ENCODE measurements at places on chromosomes 4 and X.

DNA sequence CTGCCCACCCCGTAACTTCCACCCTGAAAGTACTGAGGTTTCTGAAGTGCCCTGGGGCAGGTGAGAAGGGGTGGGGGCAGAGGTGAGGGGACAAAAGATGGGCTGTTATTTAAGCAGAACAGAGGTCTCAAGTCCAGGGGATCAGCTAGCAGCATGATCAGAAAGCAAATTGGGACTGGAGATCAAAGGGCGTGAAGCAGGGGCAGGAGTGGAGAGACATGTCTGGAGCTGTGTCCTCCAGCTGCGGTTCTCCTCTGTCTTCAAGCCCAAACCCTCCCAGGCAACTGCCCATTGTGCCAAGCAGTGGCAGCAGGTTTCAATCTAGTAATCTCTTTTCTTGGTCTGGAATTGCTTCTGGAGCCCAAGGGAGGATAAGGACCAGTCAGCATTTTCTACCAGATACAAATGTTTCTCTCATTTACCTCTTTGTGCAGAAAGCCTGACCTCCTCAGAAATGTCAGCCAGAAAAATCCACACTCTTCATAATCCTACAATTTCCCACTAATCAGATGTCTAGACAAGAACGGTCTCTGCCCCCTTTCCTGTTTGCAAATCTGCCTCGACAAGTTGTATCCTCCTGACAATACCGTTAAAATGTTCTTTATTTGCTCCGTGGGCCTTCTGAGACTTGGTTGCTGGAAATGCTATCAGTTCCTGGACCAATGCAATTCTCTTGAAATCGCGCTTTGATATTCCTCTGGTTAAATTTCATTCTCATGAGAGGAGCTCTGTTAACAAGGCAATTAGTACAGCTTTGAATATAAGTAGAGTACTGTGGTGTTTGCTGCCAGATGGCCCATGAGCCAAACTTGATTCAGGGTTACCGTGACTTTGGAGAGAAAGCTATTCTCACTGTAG, 23.2 kb upstream of the RASL11B start:
- DNase-seq: no peak

DNA sequence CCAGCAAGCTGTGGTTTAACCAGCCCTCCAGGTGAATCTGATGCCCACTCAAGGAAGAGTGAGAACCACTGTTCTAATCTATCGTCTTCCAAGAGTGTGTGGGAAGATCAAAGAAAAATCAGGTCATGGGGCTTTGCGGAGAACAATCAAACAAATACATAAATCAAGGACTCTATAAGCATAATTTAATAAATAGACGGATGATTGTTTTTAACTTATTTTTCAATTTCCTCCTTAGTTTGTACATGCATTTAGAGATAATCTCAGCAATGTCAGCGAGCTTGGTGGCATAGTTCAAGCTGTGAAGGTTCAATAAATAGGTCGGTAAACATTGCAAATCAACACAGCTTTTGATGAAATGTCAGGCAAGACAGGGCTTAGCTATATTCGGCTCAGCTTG, 84.9 kb downstream of the DMD start:
- DNase-seq: no peak

DNA sequence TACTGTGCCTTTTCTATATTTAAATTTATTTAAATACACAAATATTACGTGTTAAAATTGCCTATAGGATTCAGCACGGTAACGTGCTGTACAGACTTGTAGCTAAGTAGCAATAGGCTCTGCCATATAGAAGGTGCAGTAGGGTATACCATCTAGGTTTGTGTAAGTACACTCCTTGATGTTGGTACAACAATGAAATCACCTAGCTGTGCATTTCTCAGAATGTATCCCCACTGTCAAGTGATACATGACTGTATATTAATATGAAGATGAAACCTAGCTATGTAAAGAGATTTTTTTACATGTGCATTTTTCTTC, 431.2 kb downstream of the KCTD8 start:
- no peak for DNase-seq

- no peak for DNase-seq
Observed at GRCh38 chr4:95162867-95163266, 385.9 kb downstream of the UNC5C start.

- no peak for DNase-seq
Observed at GRCh38 chrX:23805389-23805788, 22.4 kb downstream of the SAT1 start.

Data from germinal center (tissue), 1 donor.